ENCODE measurements at places on chromosomes 5 and 9.

- no peak for DNase-seq
Measured at GRCh38 chr5:154410008-154410407, 35.8 kb upstream of the SAP30L start.

GRCh38 chr5:171157775-171158174 lies 151.3 kb upstream of the TLX3 start:
- no peak for DNase-seq

DNA sequence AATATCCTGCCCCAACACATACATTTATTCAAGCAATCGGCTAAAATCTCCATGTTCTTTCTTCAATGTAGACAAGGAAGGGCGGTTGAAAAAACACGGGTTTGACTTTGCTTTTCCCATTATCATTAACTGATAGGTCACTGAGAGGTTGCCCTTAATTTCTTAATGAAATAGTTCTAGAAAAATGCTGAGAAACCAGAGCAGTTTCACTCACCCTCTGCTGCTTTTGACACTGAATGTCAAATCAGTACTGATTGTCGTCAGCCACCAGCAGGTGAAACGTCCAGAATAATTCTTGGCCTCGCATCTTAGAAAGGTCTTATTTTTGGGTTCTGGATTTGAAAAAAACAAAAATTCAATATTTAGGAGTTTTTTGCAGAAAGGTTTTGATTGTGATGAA lies 8.1 kb downstream of the IL12B start:
- no peak for DNase-seq

GRCh38 chr5:132764051-132764450 lies 13.0 kb downstream of the SEPTIN8 start:
- no peak for DNase-seq

- DNase-seq = no peak
Measured at GRCh38 chr9:21682981-21683380, 119.5 kb upstream of the MTAP start.

DNA sequence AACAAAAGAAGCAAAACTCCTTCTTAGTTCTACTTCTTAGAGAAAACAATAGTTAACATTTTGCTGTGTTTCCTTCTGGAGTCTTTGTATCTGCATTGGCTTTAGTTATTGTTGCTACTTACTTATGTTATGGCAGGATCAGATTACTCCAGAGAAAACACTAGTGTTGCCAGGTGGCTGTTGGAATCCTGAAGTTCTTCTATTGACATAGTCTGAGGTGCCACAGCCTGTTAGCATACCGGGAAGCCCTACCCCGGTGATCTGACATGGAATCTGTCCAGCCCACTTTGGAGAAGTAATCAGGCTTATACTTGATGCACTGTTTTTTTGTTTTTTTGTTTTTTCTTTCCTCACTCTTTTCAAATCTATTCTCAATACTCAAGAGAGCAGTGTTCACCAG lies 68.5 kb upstream of the CEP78 start:
- DNase-seq = no peak

DNA sequence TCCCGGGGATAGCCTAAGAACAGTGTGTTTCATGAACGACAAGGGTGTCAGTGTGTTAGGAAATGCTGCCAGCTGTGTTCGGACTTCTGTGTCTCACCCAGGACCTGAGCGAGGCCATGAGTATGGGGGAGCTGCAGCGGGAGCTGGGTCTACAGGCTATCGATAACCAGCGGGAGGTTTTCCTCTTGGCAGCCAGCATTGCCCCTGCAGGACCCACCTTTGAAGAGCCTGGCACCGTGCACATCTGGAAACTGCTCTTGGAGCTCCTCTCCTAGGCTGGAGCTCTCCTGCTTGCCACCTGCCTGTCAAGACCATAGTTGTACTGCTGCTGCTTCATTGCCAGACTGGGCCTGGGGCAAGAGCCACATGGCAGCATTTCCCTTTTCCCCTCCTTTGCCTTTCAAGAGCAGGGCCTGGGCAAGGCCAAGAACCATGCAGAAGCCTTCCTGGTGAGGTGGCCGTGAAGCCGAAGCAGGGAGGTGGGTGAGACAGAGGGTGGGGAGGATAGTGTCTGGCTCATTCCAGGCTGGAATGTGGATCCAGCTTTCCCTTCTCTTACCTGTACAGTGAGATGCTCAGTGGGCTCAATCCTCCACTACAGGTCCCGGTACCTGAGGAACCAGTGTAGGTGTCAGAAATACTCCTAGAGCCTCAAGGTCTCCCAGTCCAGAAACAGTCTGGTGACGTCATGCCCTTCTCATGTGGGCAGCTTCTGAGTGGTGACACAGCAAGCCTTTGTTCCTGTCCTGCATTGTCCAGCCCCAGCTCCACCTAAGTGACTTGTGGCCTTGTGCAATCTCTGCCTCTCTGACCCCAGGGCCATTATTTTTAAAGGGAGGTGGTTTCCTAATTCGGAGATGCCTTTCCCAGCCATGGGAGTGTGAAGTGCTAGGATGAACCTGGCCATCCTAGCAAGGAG lies 6.6 kb downstream of the ARL10 start:
- no peak for DNase-seq

DNA sequence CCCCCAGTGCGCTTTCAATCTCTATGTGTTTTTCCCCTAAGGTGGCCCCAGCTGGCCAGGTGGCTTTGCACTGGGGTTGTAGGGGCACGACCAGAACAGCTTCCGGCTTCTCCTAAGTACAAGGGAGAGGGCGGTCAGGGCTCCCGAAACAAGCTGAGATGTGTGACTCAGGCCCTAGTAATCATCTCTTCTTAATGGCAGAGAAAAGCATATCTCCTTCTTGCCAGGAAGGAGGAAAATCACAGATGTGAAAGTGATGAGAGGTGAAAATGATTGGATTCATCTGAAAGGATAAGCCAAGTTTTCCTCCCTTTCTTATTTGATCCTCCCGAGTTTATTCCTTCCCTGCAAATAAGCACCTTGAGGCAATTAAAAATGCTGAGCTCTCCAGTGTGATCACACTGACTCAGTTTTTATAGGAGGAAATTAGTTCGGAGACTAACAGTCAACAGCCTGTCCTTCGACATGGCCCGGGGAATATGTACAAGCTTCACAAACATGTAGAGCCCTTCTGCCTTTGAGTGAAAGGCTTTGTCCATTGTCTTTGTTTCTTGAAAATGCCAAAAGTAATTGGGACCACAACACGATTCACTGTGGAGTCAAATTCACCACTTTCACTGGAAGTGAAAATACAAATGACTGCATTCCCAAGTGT lies 514.8 kb downstream of the PSAT1 start:
- DNase-seq = no peak

GRCh38 chr5:90099099-90099498 lies 310.5 kb downstream of the CETN3 start:
- DNase-seq = no peak

DNA sequence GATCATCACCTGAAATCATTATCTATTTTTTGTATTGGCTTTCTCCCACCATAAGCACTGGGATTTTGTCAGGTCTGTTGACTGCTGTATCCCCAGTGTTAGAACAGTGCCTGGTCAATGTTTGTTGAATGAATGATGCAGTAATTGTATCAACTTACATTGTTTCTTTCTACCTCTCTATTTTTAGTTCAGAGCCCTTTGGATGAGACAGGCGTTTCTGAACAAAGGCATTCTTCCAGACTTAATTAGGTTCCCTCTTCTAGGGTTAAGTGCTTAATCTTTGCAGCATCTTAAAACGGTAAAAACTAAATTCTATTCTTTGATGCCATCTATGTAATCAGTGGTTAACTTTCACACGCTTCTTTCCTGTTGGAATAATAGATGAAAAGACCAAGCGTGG lies 26.3 kb downstream of the SLC44A1 start:
- no peak for DNase-seq

DNA sequence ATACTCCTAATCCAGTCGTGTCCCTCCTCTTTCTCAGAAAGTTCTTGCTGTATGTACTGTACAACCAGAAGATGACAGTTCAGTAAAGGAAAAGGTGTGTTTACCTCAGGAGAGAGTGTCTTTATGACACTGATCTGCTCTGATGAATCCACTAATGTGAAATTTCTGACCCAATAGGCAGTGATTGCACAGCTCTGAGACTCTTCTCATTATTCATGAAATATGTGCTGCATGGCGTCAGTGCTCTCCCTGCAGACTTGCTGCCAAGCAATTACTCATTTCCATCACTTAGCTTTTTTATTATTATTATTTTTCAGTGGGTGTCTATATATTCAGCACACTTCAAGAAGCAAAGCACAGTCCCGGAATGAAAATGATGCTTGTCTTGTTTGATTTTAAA lies 389.0 kb downstream of the RASEF start:
- DNase-seq = no peak

GRCh38 chr9:36748322-36748899 lies 175.7 kb downstream of the MELK start:
- DNase-seq = peak; percentile 77

- no peak for DNase-seq
Measured at GRCh38 chr5:173090639-173091038, 34.5 kb downstream of the CREBRF start.

DNA sequence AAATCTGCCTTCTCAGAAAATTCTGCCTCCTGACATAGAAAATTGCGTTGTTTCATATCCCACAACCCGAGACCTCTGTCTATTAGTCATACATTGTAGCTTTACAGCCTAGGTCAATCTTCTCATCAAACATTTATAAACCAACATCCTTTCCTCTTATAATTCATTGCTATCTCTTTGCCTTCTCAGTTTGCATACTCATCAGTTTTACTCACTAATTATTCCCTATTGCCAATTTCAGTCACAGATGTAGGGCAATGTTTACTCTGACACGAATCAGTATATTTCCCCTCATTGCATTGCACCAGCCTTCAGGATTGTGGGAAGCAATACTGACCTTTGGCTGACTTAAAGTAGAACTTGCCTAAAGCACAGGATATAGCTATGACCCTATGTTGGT lies 247.2 kb downstream of the CEMIP2 start:
- DNase-seq = no peak

DNA sequence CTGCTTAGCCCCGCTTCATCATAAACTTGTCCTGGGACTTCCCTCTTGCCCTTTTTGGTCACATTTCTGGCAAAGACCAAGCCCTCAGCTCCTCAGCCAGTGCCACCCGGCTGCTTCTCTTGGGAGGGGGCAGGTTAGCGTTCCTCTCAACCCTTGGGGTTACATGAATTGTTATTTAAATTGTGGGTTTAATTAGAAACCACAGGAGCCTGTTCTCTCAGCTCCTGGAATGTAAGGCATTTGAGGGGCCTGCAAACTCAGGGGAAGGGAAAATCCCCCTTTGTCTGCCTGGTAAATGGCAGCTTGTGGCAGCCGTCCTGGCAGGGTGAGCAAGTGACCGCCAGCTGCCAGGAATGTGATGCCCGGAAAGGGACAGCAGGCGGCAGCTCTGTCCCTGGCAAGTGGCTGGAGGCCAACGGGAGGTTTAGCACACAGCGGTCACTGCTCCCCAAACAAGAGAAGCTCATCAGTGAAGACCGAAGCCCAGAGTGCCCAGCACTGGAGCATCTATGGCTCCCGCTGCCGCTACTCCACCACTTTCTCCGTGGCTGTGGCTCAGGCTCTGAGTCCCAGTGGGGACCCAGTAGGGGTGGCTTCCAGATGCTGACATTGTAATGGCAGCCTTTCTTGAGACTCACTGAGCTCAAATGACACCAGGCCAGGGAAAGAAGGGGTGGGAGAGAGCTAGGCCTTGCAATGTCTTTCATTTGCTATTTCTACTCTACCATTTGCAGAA lies 51.7 kb downstream of the SHB start:
- DNase-seq = no peak

Data from hematopoietic multipotent progenitor cell treated with erythropoietin and hydrocortisone succinate and interleukin-3 and kit ligand, for 4 days (in vitro differentiated cells).